ENCODE measurements at places on chromosomes 4 and X.
A peak's percentile ranks its signal among the peaks of the same experiment; 100 is the strongest.

- DNase-seq: no peak
Measured at GRCh38 chr4:22458098-22458497, 57.8 kb downstream of the ADGRA3 start.

GRCh38 chrX:126670258-126670657 is 117.6 kb upstream of the DCAF12L1 start:
- DNase-seq: no peak

DNA sequence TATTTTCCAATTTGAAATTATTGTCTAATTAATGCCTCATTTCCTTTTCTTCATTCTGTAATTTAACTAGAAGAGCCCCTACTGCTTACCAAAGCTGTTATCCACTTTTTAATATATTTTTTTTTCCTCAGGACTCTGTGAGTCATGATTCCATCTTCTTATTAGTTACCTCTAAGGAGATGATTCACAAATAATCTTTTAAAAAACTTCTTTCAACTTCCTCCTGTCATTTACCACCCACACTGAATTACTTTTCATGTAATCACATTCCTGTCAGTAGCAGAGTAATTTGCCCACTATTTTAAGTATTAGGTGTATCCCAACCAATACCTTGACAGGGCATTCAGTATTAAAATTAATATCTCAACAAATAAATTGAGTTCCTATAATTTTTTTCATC is 470.9 kb upstream of the ADGRL3 start:
- DNase-seq: no peak

- no peak for DNase-seq
Measured at GRCh38 chr4:56575820-56576429, 70.3 kb downstream of the ARL9 start.

- DNase-seq: no peak
Measured at GRCh38 chr4:57095245-57095644, 14.9 kb downstream of the IGFBP7 start.

GRCh38 chr4:70613306-70614183 is 15.0 kb upstream of the ENAM start:
- DNase-seq: no peak

DNA sequence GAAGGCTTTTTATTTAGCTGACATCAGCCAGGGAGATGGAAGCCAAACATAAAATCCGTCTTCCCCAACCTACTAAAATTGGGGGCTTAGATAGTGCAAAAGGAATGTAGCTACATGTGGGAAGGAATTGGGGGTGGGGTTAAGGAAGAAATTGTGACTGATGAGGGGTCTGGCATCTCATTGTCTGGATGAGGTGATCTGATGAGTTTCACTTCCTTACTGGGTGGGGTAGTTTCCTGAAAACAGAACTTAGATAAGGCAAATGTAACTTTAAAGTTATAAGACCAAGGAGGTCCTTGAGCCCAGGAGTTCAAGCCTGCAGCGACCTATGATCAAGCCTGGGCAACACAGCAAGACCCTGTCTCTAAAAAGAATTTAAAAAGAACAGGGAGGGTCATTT is 105.5 kb upstream of the NEIL3 start:
- no peak for DNase-seq

- DNase-seq: no peak
Measured at GRCh38 chr4:177190995-177191580, 118.6 kb upstream of the NEIL3 start.

DNA sequence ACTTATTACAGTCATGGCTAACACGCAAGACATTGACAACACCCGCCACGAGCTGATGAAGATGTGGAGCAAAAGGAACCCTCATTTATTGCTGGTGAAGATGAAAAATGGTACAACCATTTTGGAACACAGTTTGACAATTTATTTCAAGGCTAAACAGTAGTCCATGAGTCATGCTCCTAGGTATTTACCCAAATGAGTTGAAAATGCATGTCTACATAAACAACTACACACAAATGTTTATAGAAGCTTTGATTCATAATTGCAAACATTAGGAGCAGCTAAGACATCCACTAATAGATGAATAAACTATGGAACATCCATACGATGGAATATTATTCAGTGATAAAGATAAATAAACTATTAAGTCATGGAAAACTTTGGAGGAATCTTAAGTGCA is 580.1 kb downstream of the RAPGEF2 start:
- no peak for DNase-seq

DNA sequence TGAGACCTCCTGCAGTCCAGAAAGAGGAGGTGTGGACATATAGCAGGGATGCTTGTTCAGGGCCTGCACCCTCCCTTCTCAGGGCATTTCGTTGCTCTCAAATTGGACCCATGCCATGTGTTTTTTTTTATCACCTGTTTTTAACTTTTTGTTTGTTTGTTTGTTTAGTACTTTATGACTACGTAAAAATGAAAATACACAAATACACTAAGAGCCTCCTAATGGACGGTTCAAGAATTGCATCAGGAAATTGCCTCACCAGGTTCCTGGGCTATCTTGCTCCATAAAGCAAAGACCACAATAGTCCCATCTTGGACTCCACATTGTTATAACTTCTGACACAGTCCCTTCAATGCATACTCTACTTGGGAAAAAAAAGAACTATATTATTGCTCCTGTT is 1685.9 kb upstream of the TENM3 start:
- no peak for DNase-seq

GRCh38 chr4:118206627-118207026 is 146.2 kb downstream of the PRSS12 start:
- no peak for DNase-seq

DNA sequence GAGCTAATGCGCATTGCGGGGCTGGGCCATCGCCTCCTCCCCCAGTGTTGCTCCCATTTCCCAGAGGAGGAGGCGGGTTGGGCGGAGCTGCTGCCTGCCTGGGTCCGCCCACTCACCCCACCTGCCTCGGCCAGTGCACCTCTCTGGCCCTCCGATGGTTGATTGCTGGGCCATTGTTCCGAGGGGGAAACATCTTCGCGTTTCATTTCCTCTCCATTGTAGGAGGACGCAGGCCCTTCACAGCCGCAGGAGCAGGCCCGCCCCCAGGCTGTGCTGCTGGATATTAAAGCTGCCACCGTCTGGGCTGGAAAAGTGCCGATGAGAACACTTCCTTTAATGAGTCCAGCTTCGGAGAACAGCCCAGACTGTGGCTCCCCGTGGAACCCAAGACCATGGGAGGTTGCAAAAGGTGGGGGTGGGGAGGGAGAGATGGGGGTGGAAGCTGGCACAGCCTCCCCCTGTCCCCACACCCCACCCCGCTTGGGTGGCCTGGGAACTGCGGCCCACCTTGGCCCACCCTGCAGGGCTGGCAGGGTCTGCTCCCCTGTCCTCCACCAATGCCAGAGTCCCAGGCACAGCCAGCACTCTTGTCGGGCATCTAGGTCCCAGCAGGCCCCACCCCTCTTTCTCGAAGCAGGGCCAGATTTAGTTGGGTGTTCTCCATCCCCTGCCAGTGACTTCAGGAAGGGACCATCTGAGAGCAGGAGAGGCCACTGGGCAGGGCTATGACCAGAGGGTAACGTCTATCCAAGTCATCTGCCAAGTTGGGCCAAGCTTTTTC is 96.6 kb downstream of the ADRA2C start:
- DNase-seq: no peak

GRCh38 chr4:86302251-86302650 is 57.6 kb downstream of the MAPK10 start:
- DNase-seq: peak; percentile 55

DNA sequence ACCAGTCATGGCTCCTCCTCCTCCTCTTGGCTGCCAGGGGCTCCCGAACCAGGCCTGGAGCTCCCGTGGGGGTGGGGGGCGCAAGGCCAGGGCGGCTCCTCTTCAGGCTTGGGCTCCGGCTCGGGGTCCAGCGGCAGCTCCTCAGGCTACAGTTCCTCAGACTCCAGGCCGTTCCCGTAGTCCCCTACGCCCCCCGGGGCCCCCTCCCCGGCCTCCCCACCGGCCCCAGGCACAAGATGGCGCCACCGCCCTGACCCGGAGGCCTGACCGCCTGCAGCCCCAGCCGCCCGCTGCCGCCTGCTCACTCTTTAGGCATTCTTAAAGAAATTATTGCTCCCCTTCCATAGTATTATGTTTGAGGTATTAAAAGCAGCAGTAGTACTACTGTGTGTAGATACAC is 54.5 kb downstream of the TAF1 start:
- DNase-seq: no peak

DNA sequence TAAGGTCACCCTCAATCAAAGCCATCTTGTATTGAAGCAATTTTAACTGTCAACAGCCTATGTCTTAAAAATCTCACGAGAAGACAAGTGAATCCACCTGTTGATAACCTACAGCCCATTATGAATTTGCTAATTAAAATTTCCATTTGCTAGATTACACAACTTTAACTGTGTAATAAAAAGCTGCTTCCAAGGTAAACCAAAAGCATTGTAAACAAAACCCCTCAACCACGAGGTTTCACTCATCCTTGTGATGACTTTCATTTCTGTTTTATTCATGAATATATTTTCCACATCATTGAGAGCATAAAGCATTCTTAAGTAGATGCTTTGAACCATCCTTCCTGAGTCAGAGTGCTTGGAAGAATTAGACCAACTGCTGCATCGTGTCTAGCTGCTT is 217.5 kb upstream of the GYPA start:
- no peak for DNase-seq

DNA sequence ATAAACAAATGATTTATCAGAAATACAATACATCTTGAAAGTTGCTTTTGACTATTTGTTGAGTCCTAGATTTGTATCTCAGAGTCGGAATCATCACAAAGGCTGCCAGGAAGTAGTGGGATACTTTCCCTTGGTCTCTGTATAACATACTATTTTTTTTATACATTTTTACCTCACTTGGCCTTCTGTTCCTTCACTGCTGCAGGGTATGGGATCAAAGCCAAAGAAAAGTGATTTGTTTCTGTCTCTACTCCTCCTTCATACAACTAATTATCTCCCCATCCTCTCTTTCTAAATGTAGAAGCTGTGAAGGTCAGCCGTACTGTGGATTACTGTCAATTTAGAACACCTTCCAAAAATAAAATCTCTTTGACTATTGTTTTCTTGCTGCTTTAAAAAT is 24.9 kb downstream of the PALLD start:
- no peak for DNase-seq

DNA sequence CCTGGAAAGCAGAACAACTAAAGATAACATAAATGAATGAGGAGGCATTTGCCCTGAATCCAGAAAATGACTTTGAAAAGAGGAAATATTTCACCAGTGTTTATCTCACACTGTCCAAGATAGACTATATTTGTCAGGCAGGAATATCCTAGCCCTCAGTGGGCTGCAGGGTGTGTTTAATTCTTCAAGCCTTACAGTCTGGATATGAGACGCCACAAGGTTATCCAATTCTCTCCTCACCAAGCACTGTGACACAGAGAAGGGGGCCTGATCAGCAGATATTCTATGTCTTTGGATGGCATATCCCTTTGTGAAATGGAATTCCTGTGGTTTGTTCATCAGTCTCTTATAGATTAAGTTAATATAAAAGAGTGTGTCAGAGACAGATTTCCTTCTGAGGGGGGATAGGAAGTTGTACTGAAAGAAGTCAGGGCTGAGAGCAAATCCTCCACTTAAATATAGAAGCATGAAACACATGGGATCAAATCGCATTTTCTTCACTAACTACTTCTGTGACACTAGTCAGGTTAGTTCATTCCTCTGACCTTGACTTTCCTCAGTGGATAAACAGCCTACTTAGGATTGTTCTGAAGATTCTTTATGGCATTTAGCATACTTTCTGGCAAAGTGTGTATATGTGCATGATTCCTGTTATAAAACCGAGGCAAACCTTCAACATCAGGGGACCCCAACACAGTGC is 6.8 kb upstream of the G3BP2 start:
- DNase-seq: no peak

DNA sequence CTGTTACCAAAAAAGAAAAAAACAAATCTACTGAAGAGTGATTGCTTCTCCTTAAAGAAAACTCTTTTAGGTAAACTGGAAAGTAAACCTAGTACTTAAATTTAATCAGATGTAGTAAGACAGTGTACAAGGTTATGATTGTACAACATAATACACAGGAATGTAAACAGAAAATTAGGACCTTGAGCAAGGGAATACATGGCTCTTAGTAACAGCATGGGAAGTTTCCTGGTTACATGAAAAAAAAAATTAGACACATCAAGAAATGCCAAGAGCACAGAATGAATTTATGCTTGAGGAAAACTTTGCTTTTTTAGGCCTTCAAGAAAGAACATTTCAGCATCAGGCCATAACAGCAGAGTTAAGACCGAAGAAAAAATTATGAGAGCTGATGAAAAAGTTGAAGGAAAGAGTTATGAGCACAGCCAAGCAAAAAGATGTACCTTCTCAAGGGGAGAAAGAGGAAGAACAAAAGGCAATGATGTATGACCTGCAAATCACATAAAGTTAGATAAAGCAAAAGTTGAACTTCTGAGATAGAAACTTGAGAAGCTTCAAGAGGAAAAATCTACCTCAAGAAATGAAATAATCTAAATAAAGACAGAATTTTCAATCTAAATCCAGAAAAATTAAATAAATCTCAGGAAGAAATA is 311.6 kb downstream of the GALNTL6 start:
- no peak for DNase-seq

DNA sequence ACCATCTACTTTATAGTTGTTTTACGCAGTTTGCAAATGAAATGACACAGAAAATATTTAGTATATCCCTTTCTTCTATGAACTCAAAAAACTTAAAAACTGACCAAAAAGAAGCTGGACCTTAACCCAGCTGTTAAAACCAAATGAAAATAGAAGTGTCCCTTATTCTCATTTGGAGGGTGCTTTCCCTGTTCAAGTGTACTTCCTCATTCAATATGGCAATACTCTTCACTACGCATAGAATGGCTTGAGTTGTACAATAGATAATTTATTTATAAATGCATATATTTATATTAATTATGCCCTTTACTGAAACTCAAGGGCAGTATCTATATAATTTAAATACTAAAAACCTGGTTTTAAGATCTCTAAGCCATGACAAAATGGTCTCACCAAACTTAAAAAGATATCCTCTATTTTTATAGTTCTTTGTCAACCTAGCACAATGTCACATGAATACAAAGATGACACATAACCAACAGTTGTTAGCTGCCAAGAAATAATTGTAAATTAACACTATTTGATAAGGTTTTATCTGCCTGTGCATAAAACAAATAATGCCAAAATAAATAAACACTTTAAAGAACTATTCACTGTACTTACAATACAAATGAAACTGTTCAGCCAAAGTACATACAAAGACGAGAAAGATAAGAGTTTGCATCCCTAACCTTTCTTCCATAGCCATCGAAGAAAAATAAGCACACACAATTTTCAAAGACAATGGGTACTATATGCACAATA is 25.2 kb downstream of the YTHDC1 start:
- DNase-seq: no peak

GRCh38 chrX:126338916-126339315 is 172.8 kb upstream of the DCAF12L2 start:
- DNase-seq: no peak

- no peak for DNase-seq
Measured at GRCh38 chr4:183600189-183600685, 58.7 kb downstream of the RWDD4 start.
